ENCODE measurements at places on chromosomes 6 and 20.

DNA sequence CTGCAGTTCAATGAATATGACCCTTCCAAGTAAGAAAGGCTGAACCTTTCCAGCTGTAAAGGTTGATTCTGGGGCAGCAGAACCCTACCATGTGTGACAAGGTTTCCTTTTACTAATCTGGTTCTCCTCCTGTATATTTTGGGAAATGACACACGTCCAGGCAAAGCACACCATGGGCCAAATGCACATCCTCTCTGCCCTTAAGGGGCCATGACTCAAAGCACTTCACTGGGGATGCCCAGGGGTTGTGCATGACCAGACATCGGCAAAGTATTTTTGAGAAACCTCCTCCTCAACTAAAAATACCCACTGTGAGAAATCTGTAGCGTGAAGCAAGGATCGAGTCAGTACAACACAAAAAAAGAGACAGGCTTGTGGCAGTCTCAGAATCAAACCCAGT is 174.7 kb downstream of the BACH2 start:
- DNase-seq, result no peak

DNA sequence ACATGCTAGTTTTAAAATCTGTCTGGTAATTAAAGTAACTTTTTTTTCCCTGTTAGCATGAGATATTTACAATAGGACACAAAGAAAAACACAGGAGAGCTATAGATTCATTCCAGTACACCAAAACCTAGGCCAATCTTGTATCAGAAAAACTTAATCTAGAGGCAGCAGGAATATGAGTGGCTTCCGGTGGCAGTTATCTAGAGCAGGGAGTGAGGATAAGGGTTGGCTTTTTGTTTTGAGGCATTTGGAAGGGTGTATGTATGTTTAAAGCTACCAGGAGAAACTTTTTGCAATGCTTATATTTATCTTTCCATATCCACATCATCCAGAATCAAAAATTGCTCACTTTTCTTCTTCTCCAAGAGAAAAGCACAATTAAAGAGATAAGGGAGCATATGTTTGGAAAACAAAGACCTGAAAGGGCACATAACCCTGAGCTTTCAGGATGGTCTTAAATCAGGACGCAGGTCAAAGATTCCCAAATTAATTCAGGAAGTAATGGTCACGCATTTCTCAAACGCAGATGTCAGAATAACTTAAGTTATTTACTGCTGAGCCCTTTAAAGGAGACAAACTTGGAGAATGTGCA is 13.1 kb downstream of the TFAP2A start:
- DNase-seq, result no peak

- DNase-seq, result no peak
Observed at GRCh38 chr6:167442245-167442644, 117.4 kb downstream of the TTLL2 start.

DNA sequence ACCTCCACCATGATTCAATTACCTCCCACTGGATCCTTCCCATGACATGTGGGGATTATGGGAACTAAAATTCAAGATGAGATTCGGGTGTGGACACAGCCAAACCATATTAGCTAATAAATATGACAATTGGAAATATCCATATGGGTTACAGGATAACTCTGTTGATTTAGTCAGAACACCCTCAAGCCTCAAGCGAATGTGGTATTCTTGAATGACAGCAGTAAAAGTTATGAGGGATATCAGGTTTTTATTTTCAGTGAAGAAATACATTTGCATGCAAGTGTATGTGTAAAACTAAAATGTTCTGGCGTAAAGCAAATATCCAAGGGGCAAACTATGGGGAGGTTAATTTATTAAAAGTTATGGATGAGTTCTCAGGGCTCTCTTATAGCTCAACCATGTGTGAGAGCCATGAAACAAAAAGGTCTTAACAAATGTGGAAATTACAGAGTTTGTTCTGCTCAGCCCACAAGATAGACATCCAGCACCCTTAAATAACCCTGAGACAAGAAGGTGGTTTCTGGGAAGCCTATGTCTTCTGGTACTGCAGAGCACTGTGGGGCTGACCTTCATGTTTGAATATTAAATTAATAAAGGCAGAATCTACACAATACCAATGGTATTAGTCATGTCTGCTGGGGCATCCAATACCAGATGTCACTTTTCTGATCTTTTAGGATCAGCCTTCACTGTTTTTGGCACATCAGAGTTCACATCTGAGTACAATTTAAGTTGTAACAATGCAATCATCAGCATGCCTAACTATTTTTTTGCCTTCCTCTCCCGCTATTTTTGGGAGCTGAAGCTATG is 370.5 kb upstream of the RSPO3 start:
- no peak for DNase-seq

DNA sequence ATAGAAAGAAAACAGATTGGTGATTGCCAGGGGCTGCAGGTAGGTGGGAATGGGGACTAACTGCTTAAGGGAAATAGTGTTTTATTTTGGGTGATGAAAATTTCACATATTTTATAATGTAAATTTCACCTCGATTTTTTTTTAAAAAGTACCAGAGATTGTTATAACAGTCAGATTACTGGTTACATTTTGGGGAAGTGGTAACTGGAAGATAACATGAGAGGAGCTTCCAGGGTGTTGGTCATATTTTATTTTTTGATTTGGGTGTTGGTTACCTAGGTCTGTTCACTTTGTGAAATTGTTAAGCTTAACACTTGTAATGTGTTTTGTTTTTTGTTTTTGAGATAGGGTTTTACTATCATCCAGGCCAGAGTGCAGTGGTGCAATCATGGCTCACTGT is 17.2 kb upstream of the CRIP3 start:
- DNase-seq, result no peak

DNA sequence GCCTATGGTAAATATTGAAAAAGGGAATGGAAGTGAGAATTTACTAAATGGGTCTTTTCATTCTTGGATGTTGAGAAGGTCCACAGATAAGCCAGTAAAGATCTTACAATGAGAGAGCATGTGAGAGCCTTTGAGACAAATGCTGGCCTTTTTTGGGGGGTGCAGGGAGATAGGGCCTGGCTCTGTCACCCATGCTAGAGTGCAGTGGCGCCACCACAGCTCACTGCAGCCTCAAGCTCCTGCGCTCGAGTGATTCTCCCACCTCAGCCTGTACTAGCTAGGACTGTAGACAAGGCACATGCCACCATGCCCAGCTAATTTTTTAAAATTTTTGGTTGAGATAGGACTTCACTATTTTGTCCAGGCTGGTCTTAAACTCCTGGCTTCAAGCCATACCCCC is 63.2 kb upstream of the TMEM181 start:
- no peak for DNase-seq

DNA sequence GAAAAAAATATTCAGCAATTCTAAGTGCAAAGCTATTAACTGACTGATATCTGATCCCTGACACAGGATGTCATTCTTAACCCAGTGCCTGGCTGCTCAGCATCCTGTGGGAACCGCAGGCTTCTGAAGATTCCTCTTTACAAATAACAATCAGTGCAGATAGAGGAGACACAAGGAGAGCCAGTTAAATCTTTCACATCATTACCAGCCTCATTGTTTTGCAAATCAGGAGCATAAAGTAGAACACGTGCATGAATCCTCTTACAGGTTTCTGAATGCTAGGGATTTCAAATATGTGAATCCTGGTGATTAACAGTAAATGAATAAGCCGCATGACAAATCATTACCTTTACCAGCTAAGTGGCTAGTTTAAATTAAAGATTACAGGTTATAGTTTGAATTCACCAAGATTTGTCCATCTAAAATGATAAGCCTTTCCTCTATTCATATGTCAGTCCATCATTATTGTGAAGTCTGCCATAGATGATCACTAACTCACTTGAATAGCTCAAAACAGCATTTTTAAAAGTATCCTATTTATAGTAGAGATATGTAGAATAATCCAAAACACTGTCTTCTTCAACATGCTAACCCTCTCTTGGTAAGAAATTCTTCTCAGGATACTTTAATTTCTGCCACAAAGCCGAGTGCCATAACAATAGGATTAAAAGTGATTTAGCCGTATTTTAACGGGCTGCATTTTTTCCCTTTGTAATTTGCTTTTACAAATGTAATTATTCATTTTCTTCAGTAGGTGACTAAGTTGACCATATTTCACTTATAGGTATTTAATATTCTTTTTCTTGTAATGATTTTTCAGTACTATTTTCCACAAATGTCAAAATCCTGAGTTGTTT is 367.3 kb upstream of the EPHA7 start:
- no peak for DNase-seq

DNA sequence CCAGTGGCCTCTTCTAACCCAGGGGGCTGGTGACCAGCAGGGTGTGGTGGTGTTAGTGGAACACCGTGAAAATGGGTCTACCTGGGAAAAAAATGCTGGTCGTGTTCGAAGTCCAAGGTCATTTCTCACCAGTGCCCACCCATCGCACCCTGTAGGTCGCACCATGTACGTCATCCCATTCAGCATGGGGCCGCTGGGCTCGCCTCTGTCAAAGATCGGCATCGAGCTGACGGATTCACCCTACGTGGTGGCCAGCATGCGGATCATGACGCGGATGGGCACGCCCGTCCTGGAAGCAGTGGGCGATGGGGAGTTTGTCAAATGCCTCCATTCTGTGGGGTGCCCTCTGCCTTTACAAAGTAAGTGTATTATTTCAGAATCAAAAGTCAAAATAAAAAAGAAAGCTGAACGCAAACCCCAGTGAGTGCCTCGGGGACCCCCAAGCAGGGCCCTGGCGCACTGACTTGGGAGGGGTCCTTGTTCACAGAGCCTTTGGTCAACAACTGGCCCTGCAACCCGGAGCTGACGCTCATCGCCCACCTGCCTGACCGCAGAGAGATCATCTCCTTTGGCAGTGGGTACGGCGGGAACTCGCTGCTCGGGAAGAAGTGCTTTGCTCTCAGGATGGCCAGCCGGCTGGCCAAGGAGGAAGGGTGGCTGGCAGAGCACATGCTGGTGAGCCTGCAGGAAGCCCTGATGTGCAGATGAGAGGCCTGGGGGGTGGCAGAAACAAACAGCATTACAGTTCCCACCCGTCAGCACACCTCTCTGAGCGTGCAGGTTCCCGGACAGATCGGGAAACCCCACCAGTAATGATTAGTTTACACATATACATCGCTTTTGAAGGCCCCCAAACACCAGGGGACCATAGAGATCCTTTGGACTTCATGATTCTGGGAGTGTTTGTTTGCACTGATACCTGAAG is 1.9 kb downstream of the PCK1 start:
- no peak for DNase-seq

DNA sequence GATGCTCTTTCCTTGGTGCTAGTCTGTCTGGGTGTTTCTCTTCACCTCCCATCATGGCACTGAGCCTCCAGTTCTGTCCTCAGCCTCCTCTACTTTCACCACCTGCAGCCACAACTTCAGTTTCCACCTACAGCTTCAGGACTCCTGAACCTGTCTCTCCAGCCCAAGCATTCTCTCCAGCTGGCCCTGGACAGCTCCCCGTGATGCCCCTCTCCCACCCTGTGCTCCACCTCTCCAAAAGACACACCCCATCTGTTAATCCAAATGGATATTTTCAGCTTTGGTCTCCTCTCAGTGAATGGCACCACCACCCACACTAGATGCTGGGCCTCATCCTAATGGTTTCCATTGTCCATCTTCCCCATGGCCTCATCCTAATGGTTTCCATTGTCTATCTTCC is 79.5 kb upstream of the NEDD9 start:
- no peak for DNase-seq

DNA sequence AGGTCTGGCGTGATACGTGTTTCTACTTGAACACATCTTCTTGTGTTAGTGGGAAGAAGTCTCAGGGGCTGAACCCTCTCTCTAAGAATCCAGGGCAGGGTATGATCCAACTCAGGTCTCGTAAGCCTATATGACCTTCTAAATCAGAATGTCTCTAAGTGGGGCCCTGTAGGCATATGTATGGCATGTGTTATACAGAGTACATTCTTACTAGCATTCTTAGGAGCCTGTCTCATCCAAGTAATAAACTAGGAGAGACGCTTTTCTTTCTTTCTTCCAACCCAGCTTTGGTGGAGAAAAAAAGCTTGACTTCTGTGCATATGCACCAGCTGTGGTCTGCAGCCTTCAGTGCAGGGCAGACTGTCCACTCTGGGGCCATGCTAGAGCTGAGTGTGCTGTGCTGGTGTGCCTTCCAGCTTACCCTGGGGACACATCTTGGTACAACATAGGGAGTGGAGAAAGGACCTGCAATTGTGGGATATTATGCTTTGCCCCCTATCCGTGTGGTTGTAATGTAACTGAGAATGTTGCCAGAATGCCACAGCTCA is 47.3 kb downstream of the L3MBTL3 start:
- DNase-seq, result no peak

DNA sequence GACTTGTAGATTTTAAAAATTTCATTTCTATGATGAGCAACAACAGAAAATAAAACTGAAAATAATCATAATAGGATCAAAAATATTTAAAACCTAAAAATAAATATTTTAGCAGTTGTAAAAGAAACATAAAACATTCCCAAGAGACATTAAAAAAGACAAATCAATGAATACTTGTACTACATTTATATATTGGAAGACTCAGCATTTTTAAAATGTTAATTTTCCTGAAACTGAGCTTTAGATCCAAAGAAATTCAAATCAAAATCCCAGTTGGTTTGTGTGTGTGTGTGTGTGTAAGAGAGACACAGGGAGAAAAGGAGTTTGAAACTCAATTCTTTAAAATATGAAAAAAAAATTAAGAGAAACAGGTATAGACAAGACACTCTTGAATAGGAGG is 38.7 kb upstream of the DSE start:
- no peak for DNase-seq

GRCh38 chr6:149923327-149923986 is 536 bp upstream of the RAET1G start:
- no peak for DNase-seq

DNA sequence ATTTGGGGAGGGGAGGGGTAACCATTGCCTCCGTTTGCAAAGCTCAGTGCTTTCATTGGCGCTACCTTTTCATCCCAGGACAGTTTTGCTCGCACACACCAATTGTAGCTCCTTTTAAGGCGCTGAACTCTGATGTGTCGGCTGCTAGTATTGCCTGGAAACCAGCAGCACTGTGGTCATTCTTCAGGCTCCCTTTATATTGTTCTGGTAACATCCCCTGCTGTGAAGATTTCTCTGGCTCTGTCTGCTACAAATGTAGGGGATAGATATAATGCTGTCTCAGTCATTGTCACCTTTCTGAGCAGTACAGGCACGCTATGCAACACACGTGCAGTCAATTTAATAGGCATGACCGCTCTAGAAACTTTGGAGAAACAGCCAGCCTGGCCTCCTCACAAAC is 172.9 kb upstream of the SASH1 start:
- no peak for DNase-seq

DNA sequence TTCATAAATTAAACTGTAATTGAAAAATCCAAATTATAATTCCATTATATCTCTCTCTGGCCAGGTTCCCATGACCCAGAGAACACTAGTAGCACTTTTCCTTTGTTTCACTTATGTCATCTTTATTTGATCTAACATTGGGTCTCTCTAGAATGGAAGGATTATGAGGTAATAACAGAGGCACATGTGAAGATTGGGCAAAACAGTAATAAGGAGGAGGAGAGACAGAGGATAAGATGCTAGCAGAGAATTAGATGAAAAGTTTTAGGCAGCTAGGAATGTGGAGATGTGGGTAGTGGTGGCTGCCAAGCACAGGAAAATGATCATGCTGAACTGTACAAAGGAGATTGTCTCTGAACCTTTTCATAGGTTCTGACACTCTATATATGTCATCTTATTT is 3.3 kb downstream of the TAB2 start:
- DNase-seq, result no peak

GRCh38 chr6:137488150-137489045 is 5.8 kb downstream of the OLIG3 start:
- no peak for DNase-seq

- DNase-seq, result no peak
Observed at GRCh38 chr6:35754452-35755277, 17.8 kb downstream of the ARMC12 start.

GRCh38 chr6:18049646-18050045 is 62.2 kb upstream of the KIF13A start:
- no peak for DNase-seq
